ENCODE measurements at places on chromosomes 1 and 21.

- no peak for DNase-seq
Measured at GRCh38 chr1:10756842-10757241, 39.6 kb downstream of the CASZ1 start.

- no peak for DNase-seq
Measured at GRCh38 chr1:205211839-205212536, 486 bp upstream of the DSTYK start.

GRCh38 chr1:43549921-43550597 is 19.4 kb downstream of the PTPRF start:
- DNase-seq: peak; percentile 76

DNA sequence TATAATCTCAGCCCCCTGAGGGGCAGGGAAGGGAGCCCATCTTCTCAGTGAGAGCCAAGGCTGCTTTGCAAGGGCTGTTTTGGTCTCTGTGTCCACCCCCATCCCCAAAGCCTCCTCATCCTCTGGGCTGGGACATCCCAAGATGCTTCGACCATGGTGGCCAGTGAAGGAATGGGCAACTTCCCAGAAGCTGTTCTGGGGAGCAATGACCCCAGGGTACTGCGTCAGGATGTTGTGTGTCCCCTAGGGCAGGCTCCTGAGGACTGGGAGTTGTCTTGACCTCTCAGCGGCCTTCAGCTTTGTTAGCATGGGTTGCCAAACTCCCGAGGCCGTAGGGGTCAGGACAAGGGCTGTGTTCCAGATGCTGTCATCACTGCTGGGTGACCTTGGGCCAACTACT is 238.4 kb upstream of the POU3F1 start:
- DNase-seq: no peak

- DNase-seq: no peak
Measured at GRCh38 chr21:42012763-42013329, 2.7 kb upstream of the ZBTB21 start.

DNA sequence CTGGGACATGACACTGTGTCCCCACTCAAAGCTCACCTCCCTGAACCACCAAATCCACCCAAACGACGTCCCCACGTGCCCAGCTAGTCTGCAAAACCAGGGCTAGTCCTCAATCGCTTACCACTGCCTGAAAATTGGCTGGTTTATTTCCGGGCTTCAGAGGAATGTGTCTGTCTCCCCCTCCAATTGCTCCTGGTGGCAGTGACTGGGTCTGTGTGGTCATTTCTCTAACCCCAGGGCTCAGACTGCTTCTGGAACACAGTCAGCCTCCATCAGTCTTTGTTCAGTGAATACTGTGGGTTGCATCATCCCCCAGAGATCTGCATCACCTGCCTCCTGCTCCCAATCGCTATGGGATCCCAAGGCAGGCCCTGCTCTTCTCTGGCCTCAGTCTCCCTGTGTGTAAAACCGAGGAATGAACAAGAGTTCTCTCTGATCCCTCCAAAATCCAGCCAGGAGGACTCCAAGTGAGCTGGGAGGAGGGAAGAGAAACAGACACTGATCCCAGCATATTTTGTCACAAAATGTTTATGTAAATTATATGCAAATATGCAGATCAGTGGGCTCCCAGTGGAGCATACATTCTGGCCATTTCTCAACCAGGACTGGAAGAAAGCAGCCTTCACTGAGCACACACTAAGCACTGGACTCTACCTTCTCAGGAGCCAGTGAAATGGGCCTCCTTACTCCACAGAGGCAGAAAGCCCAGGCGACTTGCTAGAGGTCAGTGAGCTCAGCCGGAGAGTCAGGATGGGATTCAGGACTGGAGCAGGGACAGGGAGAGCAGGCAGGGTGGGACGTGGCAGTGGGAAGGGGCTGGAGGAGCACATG is 20.9 kb downstream of the SDC3 start:
- DNase-seq: no peak

DNA sequence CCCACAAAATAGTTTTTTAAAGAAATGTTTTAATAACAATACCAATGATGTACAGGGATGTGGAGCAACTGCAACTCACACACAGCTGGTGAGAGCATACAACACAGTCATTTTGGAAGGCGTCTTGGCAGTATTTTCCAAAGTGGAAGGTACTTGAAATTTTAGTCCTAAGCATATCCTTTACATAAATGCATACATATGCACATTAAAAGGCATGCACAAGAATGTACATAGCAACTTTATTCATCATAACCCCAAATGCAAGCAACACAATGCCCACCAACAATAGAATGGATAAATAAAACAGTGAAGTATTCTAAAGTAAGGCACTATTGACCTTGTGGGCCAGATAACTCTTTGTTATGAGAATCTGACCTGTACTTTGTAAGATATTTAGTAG is 310.1 kb upstream of the ADGRL2 start:
- DNase-seq: no peak

- DNase-seq: no peak
Measured at GRCh38 chr1:6625584-6626149, 999 bp downstream of the THAP3 start.
